Stimulated activated CD4-positive, alpha-beta T cell treated with anti-CD3 and anti-CD28 coated beads, TNF-alpha, amount 100 ng/mL, for 4 hours (primary cell): ENCODE measurements at places on chromosomes 12 and 14.

DNA sequence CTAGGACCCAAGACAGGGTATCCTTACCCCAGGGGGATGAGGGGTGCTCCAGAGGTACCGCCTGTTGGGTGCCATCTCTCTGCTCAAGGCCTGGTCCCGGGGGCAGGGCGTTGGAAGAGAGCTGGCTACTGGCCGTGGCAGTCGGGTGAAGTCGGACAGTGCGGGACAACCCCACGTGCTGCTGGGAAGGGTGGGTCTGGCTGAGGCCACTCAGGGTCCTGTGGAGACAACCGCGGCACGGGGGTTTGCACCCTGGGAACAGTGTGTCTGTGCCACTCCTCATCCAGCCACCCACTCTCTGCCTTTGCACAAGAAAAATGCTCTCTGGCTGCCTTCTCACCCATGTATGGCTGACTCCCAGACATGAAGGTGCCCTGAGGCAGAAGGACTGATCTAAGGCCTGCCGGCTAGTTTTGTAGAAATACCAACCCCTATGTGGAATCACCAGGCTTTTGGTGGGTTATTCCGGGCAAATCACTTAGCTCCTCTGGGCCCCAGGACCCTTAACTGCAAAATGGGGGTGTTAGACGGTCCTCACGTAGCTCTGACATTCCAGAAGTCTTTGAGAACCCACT is 56.5 kb downstream of the LTBP2 start:
- no peak for DNase-seq

DNA sequence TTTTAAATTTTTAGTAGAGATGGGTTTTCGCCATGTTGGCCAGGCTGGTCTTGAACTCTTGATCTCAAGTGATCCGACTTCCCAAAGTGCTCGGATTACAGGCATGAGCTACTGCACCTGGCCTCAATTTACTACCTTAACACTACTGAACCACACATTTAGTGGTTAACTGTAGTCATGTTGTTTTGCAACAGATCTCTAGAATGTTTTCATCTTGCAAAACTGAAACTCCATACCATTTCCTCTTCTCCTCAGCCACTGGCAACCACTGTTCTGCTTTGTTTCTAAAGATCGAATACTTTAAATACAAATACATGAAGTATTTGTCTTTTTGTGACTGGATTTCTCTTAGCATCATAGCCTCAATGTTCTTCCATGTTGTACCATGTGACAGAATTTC is 15.4 kb upstream of the SMCO2 start:
- no peak for DNase-seq

DNA sequence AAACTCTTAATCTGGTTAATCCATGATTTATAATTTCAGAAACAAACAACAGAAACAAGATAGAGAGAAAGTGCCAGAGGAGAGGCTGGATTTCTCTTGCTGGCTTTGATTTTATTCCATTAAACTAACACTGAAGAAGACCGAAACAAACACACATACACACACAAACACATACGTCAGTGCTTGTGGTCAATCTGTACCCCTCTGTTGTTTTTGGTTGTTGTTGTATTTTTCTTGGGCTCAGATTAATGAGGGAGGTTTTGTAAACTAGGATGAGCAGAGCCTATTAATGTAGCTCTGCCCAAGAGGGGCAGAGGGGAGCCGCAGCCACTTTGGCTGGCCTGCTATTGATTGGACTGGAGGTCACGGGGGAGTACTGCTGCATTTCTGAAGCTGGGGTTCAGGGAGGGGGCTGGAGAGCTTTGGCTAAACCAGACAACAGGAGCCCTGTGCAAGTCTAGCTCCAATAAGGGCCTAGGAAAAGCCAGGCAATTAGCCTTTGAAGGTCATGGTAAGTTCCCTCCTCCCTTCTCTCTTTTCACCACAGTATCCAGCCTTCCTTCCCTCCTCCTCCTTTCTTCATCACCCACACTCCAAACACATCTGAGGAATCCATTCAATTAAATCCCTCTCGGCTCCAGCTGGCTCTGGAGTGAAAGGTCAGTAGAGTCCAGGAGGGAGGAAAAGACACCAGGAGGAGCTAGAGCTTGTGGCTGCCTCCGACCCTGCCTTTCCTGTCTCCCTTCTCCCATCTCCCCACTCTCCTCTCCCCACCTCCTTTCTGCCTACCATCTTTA is 344.1 kb upstream of the LMO3 start:
- DNase-seq, result no peak

- DNase-seq, result no peak
Observed at GRCh38 chr12:5904441-5904840, 40.6 kb downstream of the ANO2 start.

- DNase-seq, result no peak
Observed at GRCh38 chr14:52325126-52325525, 11.0 kb downstream of the PTGER2 start.

- DNase-seq, result peak; percentile 89
Observed at GRCh38 chr12:2794736-2795289, at the start of gene FKBP4. FKBP4 (plus strand) TSS chr12:2794970; CDS start chr12:2795140, 170 bp downstream.

GRCh38 chr12:117897372-117898161 is 71.2 kb downstream of the KSR2 start:
- DNase-seq, result no peak

GRCh38 chr14:81474685-81475324 is 58.8 kb downstream of the SEL1L start:
- no peak for DNase-seq

DNA sequence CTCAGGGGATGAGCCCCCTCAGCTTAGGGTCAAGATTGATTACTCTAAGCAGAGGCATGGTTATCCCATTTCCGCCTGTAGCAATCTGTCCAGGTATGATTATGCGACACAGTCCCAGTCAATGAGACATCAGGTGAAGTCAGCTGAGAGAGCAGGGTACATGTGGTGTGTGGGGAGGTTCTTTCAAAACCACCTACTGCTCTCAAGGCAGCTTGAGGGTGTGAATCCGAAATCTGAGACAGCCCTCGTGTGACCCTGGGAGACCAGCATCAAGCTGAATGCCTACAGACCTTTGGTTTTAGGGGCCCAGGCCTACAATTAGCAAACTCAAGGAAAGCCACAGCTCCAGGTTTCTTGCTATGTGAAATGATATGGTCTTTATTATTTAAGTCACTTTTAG is 275.7 kb downstream of the ITPR2 start:
- no peak for DNase-seq

DNA sequence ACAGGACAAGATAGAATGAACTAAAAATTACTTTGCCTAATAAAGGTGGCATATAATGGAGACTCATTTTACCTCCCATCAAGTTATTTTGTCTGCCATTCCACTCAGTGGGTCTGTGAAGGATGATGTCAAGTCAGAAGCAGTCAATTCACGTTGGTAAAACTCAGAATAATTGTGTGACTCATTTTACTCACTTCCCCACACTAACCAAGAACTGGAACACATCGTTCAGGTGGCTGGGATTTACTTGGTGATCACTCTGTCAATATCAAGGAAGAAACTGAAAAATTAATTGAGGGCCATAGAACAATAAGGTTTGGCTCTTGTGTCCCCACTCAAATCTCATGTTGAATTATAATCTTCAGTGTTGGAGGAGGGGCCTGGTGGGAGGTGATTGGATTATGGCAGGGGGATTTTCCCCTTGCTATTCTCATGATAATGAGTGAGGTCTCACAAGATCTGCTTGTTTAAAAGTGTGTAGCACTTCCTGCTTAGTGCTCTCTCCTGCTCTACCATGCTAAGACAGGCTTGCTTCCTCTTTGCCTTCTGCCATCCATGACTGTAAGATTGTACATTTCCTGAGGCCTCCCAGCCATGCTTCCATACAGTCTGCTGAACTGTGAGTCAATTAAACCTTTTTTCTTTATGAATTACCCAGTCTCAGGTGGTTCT is 35.7 kb upstream of the GTF2A1 start:
- no peak for DNase-seq

DNA sequence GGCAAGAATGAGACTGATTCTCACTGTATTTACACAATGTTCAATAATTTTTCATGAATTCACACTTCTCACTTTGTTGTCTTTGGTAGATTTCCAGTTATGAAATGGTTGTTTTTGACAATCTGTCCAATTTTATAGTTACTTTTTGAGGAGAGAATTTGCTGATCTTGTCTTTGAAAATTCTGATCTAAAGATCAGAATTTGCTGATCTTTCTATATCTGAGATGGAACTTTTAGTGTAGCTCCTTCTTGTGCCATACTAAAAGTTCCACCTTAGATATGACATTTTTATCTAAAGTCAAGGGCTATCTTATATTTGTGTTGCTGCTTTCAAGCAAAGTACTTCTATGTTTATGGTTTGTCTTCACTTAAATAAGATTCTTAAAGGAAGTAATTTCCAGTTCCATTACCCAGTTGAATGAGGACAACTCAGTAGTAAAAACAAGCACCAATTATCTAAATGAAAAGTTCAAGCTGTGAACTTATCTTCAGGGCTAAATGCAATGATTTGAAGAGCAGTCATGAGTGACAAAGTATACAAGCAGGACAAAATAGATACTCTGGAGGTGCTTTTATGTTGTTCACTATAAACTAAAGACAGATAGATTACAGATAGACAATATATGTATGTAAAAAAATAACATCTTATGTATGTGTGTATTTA is 76.4 kb upstream of the FOXG1 start:
- no peak for DNase-seq

- DNase-seq, result no peak
Observed at GRCh38 chr12:91404441-91404840, 221.8 kb upstream of the DCN start.

GRCh38 chr12:26425587-26426260 is 230.4 kb downstream of the SSPN start:
- DNase-seq, result no peak

GRCh38 chr14:99360774-99361595 is 89.0 kb upstream of the BCL11B start:
- DNase-seq, result no peak

- DNase-seq, result no peak
Observed at GRCh38 chr12:72075401-72075800, 136.8 kb downstream of the TPH2 start.

DNA sequence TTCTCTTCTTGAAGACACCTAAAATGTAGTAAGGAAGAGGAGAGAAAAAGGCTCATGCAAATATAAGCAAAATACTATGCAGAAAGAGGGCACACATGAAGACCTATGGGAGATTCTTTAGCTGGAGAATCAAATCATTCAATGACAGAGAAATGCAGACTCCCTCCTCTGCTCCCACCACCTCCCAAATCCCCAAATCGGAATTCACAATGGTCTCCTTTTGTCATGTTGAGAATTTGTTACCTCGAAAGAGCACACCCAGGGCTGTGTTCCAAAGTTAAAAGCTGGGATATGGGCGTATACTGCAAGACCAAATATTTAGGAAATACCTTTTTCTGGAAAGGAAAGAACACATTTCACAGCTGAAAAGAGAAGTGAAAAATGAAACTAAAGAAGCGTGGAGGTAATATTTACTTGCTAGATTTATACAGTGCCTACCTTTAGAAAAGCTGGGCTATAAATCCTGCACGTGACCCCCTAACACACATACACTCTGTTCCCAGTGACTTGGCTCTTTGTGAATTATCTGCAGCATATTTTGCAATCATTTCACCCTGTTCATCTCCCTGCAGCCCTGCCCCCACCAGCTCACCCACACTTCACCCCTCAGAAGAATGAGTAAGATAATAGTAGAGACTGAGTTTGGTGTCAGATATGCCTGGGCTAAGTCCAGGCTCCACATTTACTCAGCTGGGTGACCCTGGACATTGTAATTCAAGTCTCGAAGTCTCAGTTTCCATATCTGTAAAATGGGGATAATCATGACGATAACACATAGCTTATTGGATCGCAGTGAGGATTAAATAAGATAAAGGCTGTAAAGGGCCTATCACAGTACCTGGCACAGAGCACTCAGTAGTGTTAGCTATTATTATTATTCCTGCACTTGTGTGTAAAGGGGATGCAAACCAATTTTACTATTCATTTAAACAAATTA is 2.9 kb upstream of the CACNA1C start:
- no peak for DNase-seq

DNA sequence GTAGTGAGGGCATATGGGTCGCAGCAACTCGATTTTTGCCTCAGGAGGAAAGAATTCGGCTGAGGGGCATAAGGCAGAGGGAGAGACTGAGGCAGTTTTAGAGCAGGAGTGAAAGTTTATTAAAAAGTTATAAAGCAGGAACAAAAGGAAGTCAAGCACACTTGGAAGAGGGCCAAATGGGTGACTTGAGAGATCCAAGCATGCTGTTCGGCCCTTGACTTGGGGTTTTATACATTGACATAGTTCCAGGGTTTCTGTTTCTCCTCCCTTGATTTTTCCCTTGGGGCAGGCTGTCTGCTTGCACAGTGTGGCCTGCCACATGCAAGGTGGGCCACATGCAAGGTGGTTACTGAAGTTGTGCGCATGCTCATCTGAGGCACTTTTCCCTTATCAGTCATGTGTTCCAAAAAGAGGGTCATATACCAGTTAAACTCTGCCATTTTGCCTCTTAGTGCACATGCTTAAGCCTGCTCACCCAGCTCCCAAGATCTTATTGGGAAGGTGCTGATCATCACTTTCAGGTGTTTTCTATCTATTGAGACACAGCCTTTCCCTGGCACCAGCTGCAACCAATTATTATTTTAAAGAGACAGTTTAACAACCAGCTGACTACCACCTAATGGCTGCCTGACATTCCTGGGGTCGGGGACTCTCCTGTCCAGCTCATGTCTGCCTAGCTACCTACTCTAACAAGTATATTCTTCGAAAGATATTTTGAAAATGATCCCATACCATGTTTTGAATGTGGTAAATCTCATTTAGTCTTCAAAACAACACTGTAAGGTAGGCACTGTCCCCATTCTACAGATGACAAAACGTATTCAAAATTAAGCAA is 19.9 kb downstream of the PTGER2 start:
- no peak for DNase-seq

GRCh38 chr12:19402743-19403431 is 36.4 kb upstream of the AEBP2 start:
- DNase-seq, result no peak

DNA sequence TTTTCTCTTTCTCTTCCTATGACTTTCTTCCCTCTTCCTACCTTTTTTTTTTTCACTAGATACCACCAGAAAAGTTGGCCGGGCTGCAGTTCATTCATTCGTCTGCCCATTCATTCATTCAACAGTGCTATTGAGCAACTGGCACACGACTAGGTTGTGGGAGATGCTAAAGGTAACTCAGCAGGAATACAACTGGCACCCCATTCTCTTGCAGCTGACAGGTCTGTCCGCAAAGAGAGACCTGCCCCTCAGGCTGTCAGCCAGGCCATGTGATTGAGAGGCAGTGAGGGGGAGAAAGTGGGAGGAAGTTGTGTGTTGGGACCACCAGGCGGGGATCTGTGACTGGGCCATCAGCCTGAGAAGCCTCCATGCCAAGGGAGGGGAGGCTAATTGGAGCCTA is 105.2 kb downstream of the TSPAN9 start:
- DNase-seq, result no peak

- no peak for DNase-seq
Observed at GRCh38 chr14:55109836-55110235, 19.2 kb upstream of the LGALS3 start.

GRCh38 chr12:79691511-79692248 is 916 bp upstream of the PAWR start:
- no peak for DNase-seq

GRCh38 chr12:40692765-40693206 is 547 bp downstream of the CNTN1 start:
- DNase-seq, result no peak

GRCh38 chr12:107328442-107329133 is 235.2 kb upstream of the CRY1 start:
- no peak for DNase-seq
